ENCODE measurements at places on chromosomes 16 and 17.

DNA sequence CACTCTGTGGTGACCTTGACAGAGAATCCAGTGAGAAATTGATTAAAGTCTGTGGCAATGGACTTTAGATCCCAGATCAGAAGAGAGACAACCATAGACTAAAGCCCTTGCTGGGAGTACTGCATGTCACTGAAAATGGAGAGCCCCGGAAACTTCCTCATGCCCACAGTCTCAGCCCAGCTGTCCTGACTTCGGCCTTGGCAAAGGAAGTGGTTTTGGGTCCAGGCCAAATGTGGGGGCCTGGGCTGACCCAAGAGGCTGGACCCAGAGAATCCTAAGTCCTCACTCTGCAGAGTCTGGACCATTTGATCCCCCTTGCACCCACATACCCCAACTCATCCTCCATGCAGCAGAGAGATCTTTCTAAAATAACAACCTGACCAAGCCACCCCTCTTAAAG, 4.7 kb upstream of the BEAN1 start:
- DNase-seq = no peak

DNA sequence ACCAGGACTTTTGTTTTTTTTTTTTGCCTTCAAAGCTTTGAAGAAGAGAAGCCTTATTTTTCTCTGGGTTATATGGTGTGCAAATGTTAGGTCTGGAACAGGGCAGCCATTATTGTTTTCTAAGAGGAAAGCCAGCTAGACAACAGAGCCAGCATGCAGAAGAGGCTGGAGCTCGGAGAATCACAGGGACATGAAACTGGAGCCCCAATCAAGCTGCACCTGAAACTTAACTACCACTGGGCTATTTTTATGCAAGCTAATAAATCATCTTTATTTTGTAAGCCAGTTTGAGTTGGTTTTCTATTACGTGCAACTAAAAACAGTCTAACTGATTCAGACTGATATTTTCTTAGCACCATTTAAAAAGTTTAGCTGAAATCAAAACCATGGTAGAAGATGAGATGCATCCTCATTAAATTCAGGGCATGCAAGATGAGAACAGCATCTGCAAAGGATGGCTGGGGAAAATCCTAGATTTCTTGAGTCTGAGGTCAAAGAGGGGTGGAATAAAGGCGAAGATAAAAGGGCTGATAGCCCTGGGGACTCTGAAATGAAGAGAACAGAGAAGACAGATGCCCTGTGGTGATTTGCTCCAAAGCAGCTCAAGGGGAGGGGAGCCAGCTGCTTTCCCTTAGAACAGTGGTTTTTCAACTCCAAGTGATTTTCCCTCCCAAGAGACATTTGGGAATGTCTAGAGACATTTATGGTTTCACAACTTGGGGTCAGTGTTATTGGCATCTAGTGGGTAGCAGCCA, 177.1 kb upstream of the WSCD1 start:
- DNase-seq = no peak

DNA sequence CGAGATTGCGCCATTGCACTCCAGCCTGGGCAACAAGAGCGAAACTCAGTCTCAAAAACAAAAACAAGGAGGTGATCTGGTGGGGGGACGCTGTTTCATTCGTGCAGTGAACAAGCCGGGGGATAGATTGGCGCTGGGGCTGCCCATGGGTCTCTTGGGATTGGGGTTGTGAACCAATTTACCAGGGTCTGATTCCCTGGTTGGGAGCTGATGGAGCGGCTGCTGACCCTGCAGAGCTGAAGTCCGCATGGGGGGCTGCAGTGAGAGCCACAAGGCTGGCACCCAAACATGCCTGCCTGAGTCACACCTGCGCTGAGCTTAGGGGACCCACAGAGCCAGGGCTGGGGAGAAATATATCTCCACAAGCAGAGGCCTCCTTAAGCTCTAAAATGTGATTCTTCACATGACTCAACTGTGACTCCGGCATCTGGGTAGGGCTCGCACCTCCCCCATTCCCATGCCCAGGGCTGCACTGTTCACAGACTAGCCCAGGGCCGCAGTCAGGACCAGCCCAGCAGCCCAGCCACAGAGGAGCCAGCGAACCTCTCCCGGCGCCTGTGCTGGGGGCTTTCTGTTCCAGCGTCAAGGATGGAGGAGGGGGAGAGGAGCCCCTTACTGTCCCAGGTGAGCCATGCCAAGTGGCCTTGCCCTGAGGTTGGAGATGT, 5.0 kb downstream of the TSPAN10 start:
- no peak for DNase-seq

- DNase-seq = no peak
Observed at GRCh38 chr17:80645706-80646325, 101.2 kb downstream of the RPTOR start.

- DNase-seq = no peak
Observed at GRCh38 chr16:79303959-79304387, 296.6 kb downstream of the MAF start.

DNA sequence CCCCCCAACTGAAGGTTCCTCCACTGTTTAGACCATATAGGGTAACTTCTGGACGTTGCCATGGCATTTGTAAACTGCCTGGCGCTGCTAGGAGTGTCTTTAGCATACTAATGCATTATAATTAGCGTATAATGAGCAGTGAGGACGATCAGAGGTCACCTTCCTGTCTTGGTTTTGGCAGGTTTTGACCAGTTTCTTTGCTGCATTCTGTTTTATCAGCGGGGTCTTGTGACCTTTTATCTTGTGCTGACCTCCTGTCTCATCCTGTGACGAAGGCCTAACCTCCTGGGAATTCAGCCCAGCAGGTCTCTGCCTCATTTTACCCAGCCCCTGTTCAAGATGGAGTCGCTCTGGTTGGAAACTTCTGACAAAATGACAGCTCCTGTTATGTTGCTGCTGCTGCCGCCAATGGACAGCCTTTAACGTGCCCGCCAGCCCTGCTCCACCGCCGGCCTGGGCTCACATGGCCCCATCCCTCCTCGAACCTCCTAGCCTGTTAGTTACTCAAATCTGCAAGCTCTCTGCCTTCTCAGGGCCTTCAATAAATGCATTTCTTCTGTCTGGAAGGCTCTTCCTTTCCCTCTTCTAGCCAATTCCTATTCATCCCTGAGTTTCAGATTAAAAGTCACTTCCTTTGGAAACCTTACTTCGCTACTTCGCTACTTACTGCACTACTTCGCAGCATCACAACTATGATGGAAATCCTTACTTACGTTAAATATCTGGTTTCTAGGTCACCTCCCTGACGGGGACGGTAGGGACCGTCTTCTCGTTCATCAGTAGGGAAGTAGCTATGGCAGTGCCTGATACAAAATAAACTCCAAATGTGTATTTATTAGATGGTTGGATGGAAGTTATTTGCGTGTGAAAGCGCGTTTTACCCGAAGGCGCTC, 640 bp upstream of the NAGLU start:
- DNase-seq = no peak

DNA sequence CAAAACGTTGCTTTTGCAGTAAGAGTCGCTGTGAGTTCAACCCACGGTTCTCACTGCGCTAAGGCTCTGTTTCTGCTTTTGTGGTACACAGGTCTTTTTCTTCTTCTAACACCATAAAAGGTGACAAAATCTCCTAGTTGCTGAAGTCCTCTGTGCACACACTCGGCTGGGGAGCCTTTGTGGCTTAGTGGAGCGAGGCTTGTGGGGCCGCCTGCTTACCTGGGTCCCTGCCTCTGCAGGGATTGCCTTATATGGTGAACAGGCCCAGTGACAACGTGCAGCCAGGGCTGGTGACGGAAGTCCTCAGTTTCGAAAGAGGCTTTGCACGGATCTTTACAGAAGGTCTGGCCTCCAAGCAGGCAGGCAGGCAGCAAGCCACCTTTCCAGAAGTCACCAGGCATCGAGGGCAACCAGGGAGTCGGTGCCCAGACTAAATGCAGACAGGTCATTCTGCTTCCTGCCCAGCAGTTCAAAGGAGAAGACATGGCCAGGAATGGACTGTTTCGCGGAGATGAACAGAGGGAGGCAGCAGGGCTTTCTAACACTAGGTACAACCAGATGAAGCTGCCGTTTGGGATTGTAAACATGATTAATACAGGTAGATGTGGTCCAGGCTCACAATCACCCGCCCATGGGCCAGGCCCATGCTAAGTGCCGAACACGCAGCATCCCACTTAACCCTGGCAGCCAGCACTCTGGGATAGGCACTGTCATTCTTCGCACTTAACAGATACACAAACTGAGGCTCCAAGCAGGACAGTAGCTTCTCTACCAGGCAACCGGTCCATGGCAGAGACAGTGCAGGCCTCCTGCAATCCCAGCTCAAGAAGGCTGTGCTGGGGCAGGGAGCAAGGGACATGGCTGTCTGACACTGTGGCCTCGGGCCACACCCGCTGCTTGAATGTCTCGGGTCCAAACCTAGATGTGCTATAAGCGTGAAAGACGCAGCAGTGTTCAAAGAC, 10.7 kb upstream of the MEAK7 start:
- no peak for DNase-seq

GRCh38 chr16:4025428-4025827, 90.8 kb downstream of the ADCY9 start:
- DNase-seq = no peak

GRCh38 chr16:56113223-56113622, 78.1 kb upstream of the GNAO1 start:
- no peak for DNase-seq

All from T47D (cell line).